ENCODE measurements at places on chromosomes 13 and 19.
A peak's percentile ranks its signal among the peaks of the same experiment; 100 is the strongest.

DNA sequence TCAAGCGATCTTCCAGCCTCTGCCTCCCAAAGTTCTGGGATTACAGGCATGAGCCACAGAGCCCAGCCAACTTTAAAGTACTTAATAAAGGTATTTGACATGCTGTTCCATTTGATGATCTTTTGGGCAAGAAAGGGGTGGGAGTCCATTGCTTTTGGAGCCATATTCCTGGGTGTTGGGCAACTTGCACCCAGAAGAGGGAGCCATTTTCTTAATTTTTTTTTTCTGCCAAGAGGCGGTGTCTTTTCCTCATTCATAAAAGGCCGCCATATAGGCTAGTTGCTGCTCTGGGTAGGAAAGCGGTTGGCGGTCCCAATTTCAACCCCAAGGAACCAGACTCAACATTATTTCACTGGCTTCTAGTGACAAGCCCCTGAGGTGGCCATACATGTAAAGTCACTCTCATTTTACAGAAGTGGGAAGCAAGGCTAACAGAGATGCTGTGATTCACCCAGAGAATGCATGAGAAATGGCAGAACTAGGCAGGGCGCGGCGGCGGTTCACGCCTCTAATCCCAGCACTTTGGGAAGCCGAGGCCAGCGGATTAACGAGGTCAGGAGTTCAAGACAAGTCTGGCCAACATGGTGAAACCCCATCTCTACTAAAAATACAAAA lies 139.6 kb downstream of the CACNA1A start:
- no peak for DNase-seq

DNA sequence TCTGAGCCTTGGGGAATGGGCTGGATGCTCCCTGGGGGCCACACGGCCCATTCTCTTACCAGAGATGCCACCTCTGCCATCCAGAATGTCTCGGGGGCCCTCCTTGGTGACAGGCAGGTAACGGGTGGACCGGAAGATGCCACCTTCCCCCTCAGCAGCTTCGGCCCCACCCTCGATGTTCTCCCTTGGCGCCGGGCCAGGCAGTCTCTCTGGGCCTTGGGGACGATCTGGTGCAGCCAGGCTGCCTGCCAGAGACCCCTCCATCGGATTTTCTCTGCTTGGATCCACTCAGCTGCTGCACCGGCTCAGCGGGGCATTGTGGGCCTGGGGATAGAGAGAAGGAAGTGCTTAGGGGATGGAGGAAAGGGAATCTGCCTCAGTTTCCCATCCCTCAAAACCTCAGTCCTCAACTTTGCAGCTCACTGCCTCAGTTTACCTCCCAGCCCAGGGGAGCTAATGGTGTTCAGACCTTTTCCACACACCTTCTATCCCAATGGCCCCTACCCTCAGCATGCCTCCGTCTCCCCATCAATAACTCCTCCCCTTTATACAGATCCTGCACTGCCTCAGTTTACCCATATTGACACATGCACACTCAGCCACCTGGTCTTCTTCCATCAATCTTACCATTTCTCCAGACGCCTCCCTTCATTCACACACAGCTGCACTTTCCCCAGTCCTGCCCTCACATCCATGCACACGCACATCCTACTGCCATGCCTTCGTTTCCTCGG lies 1.5 kb downstream of the WIZ start:
- DNase-seq = no peak

DNA sequence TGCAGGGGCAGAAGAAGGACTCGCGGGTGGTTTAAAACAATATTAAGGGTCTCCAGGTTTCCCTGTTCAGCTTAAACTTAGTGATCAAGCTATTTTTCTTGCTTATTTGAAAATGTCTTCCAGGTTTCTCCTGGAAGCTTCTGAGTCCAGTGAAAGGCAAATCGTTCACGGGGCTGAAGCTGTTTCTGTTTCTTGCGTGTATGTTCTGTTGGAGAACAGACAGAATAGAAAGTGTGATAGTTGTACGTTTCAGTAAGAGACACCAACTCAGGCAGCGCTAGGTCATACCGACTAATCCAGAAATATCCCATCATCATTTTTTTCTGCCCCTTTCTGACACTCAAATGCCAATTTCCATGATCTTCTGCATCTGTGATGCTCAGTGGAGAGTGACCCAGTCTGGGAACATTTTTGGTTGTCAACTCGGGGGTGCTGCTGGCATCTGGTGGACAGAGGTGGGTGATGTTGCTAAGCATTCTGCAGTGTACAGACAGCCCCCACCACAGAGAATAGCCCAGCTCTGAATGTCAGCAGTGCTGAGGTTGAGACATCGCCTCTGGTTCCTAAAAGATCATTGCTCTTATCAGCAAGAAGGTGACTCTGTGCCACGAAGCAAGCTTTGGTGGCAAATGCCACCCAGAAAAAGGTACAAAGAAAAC lies 4.3 kb downstream of the KLF2 start:
- no peak for DNase-seq

GRCh38 chr13:48595431-48596429 lies 58.0 kb upstream of the CYSLTR2 start:
- no peak for DNase-seq

DNA sequence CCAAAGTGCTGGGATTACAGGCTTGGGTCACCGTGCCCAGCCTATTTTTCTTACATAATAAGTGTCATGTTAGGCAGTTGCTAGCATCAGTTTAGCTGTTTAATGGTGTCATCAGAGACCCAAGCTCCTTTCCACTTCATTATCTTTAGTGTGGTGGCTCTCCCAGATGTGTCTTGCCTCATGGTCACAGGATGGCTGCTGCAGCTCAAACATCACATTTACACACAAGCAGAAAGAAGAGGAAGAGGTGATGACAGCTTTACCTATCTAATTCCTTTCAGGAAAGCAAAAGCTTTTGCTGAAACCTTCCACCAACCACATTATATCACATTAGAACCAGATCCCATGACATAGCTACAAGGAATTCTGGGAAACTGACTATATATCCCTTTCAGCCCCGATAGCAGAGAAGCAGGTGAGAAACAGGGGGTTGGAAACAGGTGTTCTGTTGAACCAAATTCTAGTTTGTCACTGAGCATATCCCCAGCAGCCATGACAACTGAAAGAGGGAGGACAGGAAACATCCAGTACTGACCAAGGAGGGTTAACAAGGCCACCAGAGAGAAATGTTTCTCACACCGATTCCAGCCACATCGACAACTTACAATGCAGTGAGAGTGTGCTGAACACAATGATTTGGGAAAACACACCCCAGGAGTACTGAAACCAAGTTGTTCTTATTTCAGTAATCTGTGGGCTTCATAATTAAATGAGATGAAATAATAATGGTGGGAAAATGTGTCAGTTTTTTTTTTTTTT lies 617.0 kb downstream of the UQCRFS1 start:
- no peak for DNase-seq

DNA sequence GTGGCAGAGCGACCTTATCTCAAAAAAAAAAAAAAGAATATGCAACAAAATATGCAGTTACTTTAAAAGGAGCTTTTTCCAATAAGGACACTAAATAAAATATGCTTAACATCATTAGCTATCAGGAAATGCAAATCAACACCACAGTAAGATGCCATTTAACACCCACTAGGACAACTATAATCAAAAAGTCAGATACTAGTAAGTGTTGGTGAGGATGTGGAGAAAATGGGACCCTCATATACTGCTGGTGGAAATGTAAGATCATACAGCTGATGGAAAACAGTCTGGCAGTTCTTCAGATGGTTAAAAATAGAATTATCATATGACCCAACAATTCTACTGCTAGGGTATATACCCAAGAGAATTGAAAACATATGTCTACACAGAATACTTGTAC lies 24.5 kb upstream of the AKT2 start:
- DNase-seq = no peak

GRCh38 chr13:40453351-40454021 lies 213.0 kb downstream of the FOXO1 start:
- DNase-seq = no peak

DNA sequence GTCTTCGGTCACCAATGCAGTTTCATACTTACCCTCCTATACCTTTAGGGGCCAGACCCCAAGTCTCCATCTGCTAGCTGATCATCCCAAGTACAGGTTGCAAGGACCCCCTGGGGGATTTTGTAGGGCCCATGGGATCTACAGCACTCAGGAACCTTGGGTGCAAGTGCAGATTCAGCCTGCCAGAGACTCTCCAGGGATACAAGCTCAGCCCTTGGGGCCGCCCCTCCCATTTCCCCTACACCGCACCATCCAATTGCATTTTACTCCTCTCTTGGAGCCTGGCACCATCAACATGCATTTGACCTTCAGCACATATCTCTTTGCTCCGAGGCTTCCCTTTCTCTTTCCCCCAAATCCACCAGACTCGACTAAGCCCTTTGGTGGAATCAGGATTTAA lies 154.7 kb upstream of the ZNF536 start:
- DNase-seq = no peak

- no peak for DNase-seq
These were observed 87.6 kb upstream of the STK24 start for GRCh38 chr13:98664510-98664909.

DNA sequence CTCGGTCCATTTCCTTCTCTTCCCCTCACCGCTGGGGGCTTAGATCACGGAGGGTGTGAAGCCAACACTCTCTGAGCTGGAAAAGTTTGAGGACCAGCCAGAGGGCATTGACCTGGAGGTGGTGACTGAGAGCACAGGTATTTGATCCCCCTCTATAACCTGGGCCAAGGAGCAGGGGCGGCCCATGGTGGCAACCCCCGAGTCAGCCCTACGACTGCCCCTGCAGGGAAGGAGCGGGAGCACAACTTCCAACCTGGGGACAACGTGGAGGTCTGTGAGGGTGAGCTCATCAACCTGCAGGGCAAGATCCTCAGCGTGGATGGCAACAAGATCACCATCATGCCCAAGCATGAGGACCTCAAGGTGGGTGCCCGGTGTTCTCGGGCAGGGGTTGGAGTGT lies 11.6 kb upstream of the TIMM50 start:
- DNase-seq = no peak

- DNase-seq = no peak
These were observed 261.0 kb downstream of the GPC5 start for GRCh38 chr13:91659256-91660075.

GRCh38 chr13:96744367-96745331 lies 249.6 kb downstream of the OXGR1 start:
- no peak for DNase-seq

GRCh38 chr13:67183151-67183550 lies 47.0 kb downstream of the PCDH9 start:
- no peak for DNase-seq

GRCh38 chr19:48795055-48795684 lies 15.7 kb downstream of the BCAT2 start:
- DNase-seq = peak; percentile 89

GRCh38 chr13:53778937-53779336 lies 750.3 kb downstream of the OLFM4 start:
- DNase-seq = no peak

DNA sequence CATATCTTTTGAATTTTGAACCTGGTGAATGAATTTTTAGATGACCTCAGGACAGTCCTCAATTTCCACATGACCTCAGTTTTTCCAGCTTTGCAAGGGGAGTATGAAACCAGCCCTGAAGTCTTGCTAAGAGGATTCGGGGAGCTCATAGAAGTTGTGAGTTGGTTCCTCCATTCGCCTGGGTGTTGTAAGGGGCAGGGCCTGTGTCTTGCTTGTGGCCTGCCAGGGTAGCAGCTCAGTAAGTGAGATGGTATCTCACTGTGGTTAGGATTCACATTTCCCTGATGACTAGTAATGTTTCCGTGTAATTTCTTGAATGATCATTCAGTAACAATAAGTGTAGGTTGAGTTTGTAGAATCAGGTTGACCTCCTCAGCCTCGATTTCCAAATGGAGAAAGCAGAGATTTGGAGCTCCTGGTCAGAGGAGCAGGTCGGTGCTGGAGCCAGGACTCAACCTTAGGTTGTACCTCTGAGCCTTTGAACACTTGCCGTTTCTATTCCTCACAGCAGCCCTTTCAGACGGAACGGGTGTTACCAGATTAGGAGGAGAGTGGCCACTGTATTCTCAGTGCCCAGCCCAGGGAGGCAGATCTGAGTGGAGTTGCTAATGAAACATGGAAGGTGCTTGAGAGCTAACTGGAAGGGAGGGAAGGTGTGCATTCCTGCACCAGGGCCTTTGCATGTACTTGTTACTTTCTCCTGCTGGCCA lies 14.6 kb downstream of the NACC1 start:
- DNase-seq = no peak

GRCh38 chr19:16379521-16380313 lies 55.1 kb downstream of the KLF2 start:
- no peak for DNase-seq

DNA sequence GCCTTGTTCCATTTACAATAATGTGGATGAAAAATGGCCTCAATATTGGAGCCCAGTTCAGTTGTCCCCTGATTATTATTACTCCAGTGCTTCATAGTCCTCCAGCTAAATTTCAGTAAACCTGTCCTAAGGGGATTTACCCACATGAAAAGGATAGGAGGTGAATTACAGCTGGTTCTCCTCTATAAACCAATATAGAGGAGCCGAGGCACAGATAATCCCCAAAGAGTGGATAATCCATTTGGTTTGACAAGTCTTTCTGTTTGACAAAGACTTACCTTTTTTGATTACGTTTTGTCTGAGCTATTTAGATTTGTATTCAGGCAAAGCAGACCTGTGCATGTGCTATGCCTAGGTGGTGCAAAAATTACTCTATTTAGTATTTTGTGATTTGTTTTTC lies 2.7 kb downstream of the CNMD start:
- no peak for DNase-seq

DNA sequence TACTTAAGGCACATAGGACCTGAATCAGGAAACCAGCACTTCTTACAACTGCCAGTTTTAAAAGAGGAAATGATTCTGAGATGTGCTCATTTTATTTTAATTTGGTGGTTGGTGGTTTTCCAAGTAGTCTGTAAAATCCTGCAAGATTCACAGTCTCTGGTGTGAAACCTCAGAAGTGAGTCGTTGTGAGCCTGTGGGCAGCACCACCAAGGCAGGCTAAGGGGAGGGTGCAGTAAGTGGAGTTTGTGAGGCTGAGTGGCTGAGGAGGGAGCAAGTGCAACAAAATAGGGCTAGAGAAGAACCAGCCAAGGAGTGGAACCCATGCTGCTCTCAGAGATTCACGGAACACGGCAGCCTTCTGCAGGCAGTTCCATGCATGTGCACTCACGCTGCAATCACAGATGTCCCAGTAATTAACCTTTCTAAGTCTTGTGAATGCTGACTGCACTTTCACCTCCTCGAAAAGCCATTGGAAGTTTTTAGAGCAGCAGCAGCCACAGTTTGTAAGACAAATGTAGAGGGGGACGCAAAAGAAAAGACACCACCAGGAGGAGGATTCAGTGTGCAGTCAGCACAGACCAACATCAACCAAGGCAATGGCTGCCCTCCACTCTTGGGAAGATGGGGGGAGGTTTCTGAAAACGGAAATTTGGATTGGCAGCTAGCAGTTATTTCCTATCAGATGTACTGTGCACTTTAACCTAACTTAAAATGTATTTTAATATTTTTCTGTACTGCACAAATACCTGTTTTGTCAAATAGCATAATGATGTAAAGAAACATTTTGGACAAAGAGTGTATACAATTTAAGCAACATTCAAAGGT lies 44.9 kb downstream of the ESD start:
- DNase-seq = no peak

GRCh38 chr13:37216331-37216730 lies 110.9 kb upstream of the CSNK1A1L start:
- DNase-seq = no peak

- no peak for DNase-seq
These were observed 7.6 kb downstream of the STARD13 start for GRCh38 chr13:33277946-33278345.
